ENCODE measurements at places on chromosomes 13 and 19.

DNA sequence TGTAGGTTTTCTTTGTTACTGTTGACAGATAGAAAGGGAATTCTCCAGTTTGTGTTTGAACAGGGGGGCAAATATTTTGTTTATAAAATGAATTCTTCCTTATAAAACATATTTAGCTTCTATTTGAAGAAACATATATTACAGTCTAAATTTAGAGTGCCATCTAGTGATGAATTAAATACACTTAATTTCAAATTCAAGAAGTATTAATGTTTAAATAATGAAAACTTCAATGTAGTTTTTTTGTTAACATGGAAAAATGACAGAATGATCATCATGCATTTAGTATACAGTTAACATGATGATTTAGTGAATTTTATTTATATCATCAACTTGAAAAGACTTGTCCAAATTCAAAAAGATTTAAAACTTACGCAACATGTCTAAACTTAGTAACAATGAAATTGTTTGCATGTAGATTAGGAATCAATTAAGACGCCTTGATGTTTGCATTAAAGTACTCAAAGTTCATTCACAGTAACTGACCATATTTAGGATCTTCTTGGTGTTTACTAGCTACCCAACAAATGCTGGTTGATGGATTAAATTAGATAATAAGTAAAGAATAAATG is 765.9 kb upstream of the SLITRK1 start:
- DNase-seq = no peak

DNA sequence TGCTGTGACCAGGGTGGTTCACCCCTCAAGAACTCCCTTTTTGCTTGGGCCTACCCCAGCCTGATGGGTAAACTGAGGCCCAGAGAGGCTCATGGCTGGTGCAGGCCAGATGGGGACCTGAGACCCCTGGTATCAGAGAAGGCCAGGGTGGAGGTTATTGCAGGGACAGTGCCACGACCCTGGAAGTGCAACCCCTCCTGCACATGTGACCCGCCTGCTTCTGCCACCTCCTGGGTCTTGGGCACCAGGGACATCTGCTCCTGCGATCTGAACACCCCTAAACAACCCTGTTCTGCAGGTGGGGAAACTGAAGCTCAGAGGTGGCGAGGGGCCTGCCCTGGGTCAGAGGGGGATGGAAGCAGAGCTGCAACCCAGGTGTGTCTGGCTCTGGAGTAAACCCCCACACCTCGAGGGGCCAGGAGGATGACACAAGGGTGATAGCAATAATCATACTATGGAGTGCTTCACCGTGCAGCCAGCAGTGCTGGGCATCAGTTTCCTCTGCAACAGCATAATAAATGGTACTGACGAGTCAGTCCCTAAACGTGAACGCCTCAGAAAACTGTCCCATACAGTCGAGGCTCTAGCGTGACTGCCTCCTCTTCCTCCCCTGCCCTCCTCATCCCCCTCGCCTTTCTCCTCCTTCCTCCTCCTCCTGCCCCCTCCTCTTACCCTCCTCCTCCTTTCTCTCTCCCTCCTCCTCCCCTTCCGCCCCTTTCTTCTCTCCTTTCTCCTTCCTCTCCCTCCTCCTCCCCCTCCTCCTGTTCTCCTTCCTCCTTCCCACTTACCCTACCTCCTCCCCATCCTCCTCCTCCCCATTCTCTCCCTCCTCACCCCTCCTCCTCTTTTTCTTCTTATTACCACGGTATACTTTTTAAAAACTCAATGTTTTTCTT is 4.3 kb downstream of the YJEFN3 start:
- DNase-seq = no peak

DNA sequence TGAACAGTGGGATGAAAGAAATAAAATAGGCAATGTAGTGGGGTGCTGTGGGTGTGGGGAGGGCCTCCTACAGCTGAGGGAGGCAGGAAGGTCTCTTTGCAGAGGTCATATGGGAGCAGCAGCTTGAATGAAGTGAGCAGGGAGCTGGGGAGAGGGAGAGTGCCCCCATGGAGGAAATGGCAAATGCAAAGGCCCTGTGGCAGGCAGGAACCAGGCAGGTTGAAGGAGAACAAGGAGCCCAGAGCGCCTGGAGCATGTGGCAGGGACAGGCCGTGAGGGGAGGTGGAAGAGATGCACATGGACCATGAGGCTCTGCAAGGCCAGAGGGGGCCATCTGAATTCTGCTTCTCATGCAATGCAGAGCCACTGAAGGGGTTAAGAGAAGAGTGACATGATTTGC is 191.8 kb downstream of the URI1 start:
- DNase-seq = no peak

DNA sequence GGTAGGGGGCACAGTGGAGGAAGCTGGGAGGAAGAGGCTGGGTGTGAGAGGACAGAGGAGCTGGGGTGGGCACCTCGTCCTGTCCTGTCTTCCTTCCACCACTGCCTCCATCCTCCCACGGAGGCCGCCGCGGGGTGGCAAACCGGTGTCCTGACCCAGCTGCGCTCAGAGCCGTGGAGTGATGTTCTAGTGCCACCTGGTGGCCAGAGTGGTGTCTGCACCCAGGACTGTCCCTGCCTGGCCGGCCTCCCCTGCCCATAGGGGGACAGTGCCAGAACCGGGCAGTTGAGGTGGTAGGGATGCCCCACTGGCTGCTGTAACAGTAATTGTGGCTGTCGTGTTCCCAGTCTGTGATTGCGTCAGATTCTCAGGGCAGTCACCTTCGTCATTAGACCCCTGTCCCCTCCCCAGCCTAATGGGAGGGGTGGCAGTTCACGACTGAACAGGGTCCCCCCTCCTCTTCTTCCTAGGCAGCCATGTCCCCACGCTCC is 11.1 kb upstream of the ARRDC2 start:
- peak; percentile 84 for DNase-seq

- no peak for DNase-seq
Measured at GRCh38 chr19:4571305-4571917, 11.9 kb upstream of the SEMA6B start.

DNA sequence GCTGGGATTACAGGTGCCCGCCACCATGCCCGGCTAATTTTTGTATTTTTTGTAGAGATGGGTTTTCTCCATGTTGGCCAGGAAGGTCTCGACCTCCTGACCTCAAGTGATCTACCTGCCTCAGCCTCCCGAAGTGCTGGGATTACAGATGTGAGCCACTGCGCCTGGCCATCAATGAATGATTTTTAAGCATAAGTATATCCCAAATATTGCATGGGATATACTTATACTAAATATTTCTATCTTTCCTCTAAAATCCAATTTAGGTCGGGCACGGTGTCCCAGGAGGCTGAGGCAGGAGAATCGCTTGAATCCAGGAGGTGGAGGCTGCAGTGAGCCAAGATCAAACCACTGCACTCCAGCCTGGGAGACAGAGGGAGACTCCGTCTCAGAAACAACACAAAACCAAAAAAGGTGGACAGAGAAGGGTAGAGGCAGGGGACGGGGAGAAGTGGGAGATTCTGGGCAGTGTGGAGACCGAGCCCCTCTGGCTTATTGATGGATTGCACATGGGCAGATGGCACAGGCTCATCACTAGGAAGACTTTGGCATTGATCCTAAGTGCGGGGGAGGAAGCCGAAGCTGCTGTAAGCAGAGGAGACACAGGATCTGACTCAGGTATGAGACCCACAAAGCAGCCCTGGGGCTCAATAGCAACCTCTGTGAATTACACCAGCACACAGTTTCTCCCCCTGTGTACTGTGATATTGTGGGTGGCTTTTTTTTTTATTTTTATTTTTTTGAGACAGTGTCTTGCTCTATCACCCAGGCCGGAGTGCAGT is 13.5 kb downstream of the ARRDC5 start:
- no peak for DNase-seq

DNA sequence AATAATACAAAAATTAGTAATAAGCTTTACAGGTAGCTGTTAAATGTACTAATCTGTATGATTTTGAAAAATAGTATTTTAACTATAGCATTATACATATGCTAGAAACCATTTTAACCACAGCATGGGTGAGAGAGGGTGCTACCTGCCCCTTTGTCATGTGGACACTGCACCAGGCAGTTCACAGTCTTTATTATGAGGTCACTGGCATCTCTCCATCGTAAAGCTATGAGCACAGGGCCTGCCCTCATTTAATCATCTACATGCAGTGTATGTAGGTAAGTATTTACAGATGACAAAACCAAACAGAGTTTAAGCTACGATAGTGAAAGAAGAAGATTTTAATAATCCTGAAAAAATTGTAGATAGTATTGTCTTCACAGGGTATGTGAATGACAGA is 21.7 kb downstream of the EDNRB start:
- no peak for DNase-seq

GRCh38 chr19:15404780-15405211 is 14.0 kb downstream of the AKAP8L start:
- DNase-seq = no peak

- DNase-seq = no peak
Measured at GRCh38 chr13:31588316-31588715, 151.0 kb upstream of the RXFP2 start.

GRCh38 chr13:26247608-26248007 is 6.3 kb upstream of the CDK8 start:
- no peak for DNase-seq

DNA sequence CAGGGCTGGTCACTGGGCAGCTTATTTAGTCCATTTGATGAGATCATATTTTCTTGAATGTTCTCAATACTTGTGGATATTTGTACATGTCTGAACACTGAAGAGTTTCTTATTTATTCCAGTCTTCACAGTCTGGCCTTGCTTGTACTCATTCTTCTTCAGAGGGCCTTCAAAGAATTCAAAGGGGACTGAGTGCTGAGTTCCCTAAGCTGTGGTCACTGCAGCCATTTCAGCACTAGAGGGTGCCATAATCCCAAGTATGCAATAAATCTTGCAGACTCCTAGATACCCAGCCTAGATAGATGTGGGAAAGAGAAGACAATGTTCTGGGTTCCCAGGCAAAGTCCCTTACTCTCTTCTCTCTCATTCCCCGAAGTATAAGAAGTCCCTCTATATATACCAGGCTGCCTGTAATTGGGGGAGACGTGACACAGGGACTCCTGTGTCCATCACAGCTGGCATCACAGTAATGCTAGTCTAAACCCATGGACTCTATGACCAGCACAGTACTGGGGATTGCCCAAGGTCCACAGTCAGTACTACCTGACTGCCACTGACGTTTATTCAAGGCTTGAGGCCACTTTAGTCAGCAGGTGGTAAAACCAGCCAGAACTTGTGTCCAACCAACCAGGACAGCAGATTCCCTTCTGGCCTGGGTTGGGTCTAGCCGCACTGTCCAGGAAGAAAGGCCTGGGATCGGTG is 8.9 kb upstream of the VN1R1 start:
- DNase-seq = peak; percentile 20

- no peak for DNase-seq
Measured at GRCh38 chr13:45368571-45368970, 27.6 kb upstream of the TPT1 start.

Measured in activated naive CD8-positive, alpha-beta T cell treated with anti-CD3 and anti-CD28 coated beads for 36 hours (primary cell).